Stimulated activated CD8-positive, alpha-beta memory T cell treated with anti-CD3 and anti-CD28 coated beads, Interleukin-12 subunit alpha, Interleukin-12 subunit beta, amount 100 ng/mL, for 1 hour (primary cell): ENCODE measurements at places on chromosomes 6 and 20.

DNA sequence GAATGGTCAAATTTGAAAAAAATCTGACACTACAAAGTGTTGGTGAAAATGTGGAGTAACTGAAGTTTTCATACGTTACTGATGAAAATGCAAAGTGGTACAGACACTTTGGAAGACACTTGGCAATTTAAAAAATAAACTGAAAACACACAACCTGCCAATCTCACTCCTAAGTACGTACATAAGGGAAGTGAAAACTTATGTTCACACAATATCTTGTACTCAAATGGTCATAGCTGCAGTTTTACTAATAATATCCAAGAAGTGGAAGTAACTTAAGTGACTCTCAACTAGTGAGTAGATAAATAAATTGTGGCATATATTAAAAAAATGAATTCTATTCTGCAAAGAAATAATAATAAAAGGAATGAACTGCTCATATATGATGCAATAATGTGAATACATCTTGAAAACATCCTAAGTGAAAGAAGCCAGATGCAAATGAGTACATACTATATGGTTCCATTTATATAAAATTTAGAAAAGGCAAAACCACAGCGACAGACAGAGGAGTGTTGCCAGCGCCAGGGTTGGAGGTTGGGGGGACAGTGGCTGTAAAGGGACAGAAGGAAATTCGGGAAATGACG, 198.2 kb downstream of the ERMARD start:
- no peak for DNase-seq

- no peak for DNase-seq
Measured at GRCh38 chr20:37988306-37988954, 44.8 kb downstream of the TTI1 start.

- DNase-seq, result no peak
Measured at GRCh38 chr6:44333942-44334341, 8.5 kb upstream of the SPATS1 start.

DNA sequence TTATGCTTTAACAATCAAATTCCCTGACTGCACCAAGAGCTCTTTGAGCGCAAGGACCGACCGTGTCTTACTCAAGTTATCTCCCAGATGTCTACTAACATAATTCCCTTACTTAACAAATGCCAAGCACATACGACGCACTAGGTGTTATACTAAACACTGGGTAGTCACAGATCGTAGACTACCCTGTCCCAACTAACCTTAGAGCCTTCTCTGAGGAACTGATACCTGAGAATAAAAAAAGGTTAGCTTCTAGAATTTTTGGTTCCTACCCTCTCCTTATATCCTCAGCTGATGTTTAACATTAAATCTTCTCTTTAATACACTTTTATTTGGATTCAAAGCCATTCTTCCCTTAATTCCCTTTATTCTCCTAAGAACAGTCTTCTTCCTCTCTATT, 38.5 kb downstream of the EPB41L2 start:
- DNase-seq, result no peak

- no peak for DNase-seq
Measured at GRCh38 chr20:48223715-48224114, 438.4 kb upstream of the SULF2 start.

DNA sequence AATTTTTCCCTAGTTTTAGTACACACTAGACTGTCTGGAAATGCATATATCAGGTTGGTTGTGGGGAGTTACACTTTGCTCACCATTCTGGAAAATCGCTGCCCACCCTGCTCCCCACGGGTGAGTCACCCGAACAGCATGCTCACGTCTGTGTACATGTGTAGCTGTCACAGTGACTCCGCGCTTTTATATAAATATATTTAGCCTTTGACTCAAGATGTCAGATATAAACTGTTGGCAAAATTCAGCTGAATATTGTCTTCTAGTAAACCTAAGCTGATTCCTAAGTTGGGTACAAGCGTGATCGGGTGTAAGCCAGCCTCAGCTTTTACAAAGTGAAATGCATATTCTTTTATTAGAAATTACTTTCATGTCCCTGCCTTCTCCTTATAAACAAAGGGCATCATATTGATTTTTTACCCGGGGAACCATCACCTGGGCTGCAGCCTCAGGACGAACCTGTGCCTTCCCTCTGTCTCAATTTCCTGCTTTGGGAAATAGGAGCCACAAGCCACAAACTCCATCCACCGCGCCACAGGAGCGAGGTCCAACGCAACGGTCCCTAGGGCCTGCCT, 4.3 kb downstream of the SDCBP2 start:
- no peak for DNase-seq

- DNase-seq, result no peak
Measured at GRCh38 chr20:16810216-16810615, 62.1 kb downstream of the OTOR start.

- no peak for DNase-seq
Measured at GRCh38 chr6:34602318-34603111, 46.4 kb upstream of the SPDEF start.

- DNase-seq, result no peak
Measured at GRCh38 chr6:149224399-149224798, 93.1 kb upstream of the TAB2 start.

GRCh38 chr6:42694586-42694985, 27.8 kb downstream of the PRPH2 start:
- DNase-seq, result no peak

- DNase-seq, result no peak
Measured at GRCh38 chr6:144098993-144099392, 3.6 kb upstream of the SF3B5 start.

GRCh38 chr6:15510536-15511247, 152.1 kb downstream of the DTNBP1 start:
- DNase-seq, result no peak

DNA sequence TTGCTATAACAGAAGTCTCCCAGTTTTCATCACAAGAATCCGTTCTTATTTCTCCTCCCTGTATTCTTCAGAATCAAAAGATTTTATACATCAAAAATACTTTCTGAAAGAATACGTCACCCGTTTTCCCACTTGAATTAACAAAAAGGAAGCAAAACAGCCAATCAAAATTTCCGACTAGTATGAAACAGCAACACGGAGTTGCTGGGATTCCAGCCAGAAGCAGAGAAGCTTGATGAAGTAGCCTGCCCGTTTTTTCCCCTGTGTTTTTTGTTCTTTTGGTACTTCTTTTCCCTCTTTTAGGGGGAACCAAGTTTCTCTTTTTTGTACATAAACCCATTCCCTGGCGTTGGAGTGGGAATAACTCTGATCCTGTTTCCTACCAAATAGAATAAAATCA, 14.6 kb downstream of the TXLNB start:
- DNase-seq, result no peak

DNA sequence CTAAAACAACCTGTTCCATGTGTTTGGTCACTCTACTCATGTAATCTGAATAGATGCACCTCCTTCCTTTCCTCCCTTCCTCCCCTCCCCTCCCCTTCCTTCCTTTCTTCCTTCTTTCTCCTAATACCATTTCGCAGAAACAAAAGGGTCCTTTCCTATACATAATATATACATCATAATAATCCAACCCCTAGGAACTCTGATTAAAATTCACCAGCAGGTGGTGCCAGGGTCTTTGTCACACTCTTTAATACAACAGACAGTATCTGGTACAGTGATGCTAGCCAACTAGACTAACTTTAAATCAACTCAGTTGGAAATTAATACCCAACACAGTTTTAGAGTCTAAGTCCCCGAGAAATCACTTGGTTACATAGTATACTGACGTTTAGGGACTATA, 181.2 kb upstream of the SHLD1 start:
- DNase-seq, result peak; percentile 27

DNA sequence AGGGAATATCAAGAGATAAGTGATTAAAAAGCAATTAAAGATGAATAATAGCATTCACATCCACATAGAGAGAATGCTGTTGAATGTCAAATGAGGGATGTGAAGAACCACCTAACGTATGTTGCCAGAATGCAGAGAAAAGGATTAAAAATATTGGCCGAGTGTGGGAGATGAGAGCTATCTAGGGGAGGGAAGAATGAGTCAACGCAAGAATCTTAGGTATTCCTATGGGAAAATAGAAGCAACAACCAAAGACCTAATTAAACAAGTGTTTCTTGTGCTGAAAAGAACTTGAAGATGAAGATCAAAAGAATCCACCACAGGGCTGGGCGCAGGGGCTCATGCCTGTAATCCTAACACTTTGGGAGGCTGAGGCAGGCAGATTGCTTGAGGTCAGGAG, 12.2 kb upstream of the RSPH3 start:
- no peak for DNase-seq

DNA sequence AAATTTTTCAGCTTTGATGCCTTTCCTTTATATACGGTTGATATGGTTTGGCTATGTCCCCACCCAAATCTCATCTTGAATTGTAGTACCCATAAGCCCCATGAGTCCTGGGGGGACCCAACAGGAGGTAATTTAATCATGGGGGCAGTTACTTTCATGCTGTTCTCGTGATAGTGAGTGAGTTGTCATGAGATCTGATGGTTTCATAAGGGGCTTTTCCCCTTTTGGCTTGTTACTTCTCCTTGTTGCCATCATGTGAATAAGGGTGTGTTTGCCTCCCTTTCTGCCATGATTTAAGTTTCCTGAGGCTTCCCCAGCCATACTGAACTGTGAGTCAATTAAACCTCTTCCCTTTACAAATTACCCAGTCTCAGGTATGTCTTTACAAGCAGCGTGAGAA, 66.8 kb downstream of the ARHGAP18 start:
- no peak for DNase-seq

GRCh38 chr6:10310330-10310653, 104.6 kb downstream of the TFAP2A start:
- no peak for DNase-seq

DNA sequence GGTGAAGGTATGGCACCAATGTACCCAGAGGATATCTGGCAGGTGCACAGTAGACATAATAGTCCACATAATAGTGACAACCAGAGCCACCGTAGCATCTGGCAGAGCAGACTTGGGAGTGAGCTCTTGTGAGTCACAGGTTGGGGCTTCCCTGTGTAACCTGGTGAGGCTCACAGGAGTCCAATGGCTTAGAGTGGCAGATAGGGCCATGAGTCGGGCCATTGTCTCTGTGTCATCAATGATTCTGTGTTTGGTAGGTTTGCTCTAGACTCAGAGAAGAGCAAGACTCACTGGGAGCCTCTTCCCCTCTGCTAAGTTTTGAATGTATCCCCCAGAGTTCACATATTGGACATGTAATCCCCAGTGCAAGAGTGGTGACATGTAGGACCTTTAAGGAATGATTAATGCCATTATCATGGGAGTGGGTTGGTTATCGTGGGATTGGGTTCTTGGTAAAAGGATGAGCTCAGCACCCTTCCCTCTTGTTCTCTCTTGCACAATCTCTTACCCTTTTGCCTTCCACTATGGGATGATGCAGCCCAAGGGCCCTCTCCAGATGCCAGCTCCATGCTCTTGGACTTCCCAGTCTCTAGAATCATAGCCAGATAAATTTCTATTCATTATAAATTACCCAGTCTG, 22.6 kb upstream of the SIRPA start:
- DNase-seq, result no peak

DNA sequence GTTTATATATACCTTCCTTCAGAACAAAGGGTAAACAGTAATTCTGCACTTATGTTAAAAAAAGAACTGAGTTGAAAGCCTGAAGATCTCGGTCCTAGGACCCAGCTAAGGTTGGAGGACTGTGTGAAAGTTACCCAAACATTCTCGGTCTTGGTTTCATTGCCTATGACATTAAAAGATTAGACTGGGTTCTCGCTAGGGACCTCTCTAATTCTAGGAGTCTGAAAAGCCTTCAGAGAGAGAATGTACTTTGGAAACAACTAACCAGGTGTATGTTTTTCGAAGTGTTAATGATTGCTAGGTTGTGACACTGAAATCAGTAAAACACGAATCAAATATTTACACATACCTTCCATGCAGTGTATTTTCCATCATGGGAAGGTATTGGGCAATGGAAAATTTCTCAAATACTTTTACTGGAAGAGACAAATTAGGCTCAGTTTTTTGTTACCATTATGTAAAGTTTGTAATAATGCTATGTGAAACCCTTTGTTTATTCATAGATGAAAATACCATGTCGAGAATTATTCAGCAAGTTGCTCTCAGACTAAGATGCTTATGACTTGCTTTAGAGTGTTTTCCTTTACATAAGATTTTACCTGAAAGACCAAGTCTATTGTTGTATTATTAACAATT, 113.7 kb upstream of the LOC128125822 start:
- no peak for DNase-seq

DNA sequence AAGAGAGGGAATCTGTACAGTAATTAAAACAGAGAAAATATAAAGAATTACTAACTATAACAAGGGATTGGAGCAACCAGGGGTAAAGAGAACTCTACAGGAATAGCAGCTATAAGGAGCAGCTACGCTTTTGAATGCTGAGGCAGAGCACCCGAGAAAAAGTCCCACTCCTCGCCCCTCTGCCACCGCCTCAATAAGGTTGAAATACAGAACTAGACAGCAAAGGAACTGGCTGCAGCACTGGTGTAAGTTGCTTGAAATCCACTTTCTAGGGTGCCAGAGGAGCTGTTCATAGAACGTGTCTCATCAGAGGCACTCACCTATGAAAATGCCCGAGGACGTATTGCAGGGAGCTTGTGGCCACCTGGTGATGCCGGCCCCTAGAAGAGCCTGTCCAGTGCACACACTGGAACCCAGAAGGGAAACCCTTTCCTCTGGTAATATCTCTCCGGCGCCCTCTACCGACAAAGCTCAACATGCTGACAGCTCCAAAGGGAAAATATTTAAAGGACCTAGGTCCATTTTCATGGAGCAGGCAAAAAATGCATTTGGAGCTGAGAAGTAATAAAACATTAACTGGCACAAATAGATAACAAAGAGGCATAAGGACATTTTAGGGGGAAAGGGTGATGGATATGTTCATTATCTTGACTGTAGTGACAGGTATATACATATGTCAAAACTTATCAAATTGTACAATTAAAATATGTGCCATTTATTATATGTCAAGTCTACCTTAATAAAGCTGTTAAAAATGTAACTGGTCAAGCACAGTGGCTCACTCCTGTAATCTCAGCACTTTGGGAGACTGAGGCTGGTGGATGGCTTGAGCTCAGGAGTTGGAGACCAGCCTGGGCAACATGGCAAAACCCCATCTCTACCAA, 137.4 kb upstream of the HDAC2 start:
- no peak for DNase-seq

DNA sequence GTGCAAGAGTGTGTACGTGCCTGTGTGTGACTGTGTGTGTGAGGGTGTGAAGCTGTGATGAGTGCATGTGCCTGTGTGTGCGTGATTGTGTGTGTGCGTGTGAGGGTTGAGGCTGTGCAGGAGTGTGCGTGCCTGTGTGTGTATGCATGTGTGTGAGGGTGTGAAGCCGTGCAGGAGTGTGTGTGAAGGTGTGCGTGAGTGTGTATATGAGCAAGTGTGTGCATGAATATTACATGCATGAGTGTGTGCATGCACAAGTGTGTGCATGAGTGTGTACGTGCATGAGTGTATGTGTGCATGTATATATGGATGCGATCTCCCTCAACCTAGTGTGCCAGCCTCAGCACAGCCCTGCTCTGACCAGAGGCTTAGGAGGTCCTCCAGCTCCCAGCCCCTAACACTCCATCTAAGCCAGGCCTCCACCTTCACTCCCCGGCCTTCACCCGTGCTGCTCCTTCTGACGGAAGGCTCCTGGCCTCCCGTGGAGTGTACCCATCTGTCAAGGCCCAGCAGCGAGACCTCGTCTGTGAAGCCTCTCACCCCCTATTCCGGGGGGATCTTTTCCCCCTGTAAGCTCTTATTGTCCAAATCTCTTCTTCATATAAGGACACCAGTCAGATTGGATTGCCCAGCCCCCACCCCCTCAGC, 19.9 kb upstream of the PHACTR3 start:
- no peak for DNase-seq
